ENCODE measurements at places on chromosomes 4 and X. TPM values are rescaled to one million over a fixed set of nuclear protein-coding genes. Genes with fewer than 3 reads are reported as not detected.

The DKK2 gene
- total RNA-seq = under 0.01 TPM

The NLRP2B gene
- not detected for total RNA-seq

The GABRE gene
- total RNA-seq = 24.2 TPM

The NAT8L gene
- under 0.01 TPM for total RNA-seq

The DMP1 gene
- total RNA-seq = not detected

The SPARCL1 gene
- total RNA-seq = not detected

GRCh38 chrX:88424541-88424940 lies 322.5 kb upstream of the CPXCR1 start:
- DNase-seq = no peak

DNA sequence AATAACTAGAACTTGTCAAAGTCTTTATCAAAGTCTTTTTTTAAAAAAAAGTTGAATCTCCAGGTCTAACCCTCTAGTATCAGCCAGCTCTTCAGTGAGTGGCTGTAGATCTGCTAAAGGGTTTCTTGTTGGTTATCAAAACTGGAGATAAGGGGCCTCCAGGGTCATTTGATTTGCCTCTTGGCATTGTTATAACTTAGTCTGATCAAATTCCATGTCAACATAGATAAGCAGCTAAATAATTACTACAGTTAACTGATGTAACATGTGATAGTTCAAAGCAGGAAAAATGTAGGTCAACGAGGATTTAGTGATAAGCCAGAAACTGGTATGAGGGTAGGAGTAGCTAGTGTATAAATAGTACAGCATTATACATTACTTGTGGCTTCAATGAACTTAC lies 465.1 kb downstream of the PDHA2 start:
- no peak for DNase-seq

Measured in fibroblast of villous mesenchyme (primary cell).